CD4-positive, alpha-beta T cell (primary cell): ENCODE measurements at places on chromosomes 11 and 22. TPM values are rescaled to one million over a fixed set of nuclear protein-coding genes. Genes with fewer than 3 reads are reported as not detected.

Gene CBL
- 20.8 TPM for total RNA-seq

Gene MPZL3
- total RNA-seq: 30.2 TPM

Gene KDM4E
- not detected for total RNA-seq

Gene CDC42BPG
- 9.7 TPM for total RNA-seq

Gene HSPB2
- not detected for total RNA-seq

Gene HEPHL1
- total RNA-seq: not detected

Gene C11orf21
- total RNA-seq: 71.2 TPM

Gene WNT7B
- total RNA-seq: not detected

Gene GGTLC3
- total RNA-seq: 0.58 TPM

Gene ANGPTL5
- not detected for total RNA-seq

Gene IGSF22
- total RNA-seq: 4.0 TPM

Gene LINC01488
- total RNA-seq: not detected
